ENCODE measurements at places on chromosomes 2 and 18.

- DNase-seq = no peak
Observed at GRCh38 chr2:110816404-110817365, 84.3 kb downstream of the ACOXL start.

- no peak for DNase-seq
Observed at GRCh38 chr2:211349031-211349430, 792.6 kb downstream of the CPS1 start.

- no peak for DNase-seq
Observed at GRCh38 chr18:79989195-79989497, 783 bp upstream of the TXNL4A start.

GRCh38 chr2:207316484-207316883 is 150.7 kb upstream of the KLF7 start:
- DNase-seq = no peak

DNA sequence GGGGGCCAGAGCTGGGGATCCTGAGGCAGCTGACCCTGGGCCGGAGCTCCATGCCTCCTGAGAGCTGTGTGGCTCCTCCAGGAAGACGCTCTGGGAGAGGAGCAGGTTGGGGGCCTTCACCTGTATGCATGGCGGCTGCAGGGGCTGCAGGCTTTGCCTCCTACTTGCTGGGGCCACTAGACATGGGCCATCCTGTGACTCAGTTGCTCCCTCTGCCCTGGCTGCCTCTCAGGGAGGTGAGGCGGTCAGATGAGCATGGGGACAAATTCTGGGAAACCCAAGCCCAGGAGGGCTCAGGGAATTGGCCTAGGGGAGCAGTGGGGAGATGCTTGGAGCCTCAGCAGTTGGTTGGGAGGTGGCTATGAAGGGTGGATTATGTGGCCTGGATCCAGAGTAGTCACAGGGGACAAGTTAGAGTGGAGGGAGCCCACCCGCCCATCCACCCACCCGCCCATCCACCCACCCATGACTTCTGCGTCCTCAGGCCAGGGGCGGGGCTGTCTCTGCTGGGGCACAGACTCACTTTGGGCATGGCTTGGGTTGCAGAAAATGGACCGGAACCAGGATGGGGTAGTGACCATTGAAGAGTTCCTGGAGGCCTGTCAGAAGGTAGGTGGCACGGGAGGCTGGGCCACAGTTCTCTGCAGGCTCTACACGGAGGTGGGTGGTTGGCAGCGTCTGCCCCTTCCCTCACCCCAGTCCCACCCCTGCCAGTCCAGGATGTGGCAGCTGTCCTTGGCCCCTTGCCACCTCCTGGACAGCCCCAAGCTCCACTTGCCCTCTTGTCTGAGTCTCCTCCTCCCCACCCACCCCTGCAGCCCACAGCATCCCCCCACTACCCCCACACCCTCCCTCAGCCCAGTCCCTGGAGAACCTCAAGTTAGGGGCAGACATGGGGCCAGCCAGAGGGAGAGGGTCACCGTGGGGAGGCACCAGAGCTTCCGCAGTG is 19.5 kb upstream of the FAHD2A start:
- no peak for DNase-seq

DNA sequence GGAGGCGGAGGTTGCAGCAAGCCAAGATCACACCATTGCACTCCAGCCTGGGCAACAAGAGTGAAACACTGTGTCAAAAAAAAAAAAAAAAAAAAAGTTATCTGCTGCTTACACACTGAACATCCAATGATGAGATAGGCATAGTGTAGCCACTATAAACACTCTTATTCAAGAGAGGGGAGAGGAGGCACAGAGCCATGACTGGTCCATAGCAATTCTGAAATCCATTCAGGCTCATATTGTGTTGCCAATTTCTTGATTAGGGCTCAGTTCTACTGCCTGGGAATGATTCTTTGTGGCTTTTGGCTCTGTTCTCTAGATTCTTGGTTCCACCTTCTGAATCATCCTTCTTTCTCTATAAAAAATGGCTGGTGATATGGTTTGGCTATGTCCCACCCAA is 136.1 kb downstream of the ZFP36L2 start:
- DNase-seq = no peak

DNA sequence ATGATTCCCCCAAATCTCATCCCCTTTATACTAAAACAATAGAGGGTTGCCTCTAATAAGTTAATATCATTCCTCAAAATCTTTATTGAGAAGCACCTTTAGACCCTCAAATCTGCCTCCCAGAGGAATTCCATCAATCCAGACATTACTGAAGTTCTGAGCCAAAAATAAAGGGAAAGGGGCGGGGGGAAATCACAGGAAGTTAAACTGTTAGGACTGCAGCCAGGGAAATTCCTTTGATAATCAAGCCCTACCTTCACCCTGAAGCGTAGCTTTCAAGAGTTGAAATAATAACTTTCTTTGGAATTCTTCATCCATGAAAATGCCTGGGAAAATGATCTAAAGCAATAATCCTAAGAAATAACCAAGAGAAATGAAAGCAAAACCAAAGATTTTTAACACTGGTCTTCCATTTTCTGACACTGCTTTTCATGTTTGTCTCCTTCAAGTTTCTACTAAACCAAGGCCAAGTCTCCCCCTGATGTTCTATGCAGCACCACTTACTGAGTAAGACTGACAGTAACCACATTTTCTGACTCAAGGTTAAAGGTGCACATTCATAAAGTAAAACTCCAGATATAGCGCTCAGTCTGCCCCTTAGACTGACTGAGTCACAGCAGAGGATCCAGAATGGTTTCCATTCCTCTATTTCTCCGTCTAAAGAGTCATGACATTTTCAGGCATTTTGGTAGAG is 78.2 kb downstream of the TCF4 start:
- no peak for DNase-seq

GRCh38 chr2:145329971-145330370 is 810.1 kb upstream of the ZEB2 start:
- DNase-seq = no peak

DNA sequence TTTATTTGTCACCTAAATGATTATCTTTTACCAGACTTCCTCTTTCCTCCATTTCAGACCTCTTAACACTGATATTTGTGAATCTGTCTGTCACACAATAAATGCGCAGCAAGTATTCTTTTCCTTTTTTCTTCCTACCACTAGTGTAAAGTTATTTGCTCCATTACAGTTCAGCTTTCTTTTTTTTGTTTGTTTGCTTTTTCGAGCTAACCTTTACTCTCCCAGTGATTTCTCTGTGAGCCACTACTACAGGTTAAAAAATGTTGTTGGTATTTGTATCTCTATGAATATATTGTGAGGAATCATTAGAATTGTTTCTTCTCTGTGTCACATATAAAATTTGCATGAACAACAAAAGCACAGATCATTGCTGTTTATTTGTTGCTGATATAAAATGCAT is 854.0 kb upstream of the GCFC2 start:
- no peak for DNase-seq

DNA sequence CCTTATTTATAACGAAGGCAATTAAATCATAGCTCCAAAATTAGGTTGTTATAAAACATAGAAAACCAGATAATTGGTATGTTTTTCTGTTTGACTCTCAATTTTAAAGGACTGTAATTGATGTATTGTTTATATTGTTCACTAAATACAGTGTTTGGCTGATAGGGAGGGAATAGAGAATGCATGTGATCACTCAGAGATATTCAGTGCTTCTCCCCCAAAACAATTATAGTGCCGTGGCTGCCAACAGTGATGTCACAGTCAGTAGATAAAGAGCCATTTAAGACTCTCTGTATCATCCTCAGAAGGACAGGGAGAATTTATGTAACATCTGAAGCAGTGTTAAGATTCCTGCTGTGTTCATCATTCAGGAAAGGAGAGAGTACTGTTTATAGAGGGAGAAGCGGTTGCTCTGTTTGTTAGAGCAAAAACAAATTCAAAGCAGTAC is 69.6 kb downstream of the PHLPP1 start:
- DNase-seq = peak; percentile 40

- DNase-seq = peak; percentile 85
Observed at GRCh38 chr18:48840491-48840877, 110.3 kb downstream of the SMAD7 start.

DNA sequence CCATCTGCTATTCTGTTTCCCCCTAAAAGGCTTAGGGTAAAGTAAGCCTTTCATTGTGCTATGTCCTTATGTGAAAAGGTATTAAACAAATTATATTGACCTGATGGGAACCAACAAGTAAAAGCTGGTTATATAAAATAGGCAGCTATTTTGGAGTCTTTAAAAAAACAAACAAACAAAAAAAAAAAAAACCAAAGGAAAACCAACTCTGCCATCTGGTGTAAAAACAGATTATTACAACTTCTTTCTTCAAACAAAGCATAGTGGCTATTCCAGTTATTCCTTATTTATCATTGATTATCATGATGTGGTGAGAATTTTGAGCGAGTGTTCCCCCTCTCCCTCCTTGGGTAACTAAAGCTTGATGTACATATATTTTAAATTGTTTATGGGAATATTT is 122.3 kb upstream of the FHL2 start:
- DNase-seq = peak; percentile 11

Data from hippocampal formation (tissue), 2 donors.